ENCODE measurements at places on chromosomes 1 and 21. TPM values are rescaled to one million over a fixed set of nuclear protein-coding genes. Genes with fewer than 3 reads are reported as not detected.

GRCh38 chr1:236066828-236067386 is 2.0 kb upstream of the NID1 start:
- no peaks in the 10 kb centered on the region for H3K36me3 ChIP-seq
- H3K27me3 ChIP-seq, result no peaks in the 10 kb centered on the region
- H3K4me3 ChIP-seq, result no peak overlapping the region
- H3K27ac ChIP-seq, result no peak overlapping the region

GRCh38 chr21:16117851-16118590 is 388.2 kb downstream of the USP25 start:
- H3K4me1 ChIP-seq, result no peaks in the 10 kb centered on the region
- H3K27me3 ChIP-seq, result no peaks in the 10 kb centered on the region
- no peak overlapping the region for H3K4me3 ChIP-seq
- no peak overlapping the region for H3K27ac ChIP-seq
- DNase-seq, result no peak
- H3K36me3 ChIP-seq, result no peaks in the 10 kb centered on the region

DNA sequence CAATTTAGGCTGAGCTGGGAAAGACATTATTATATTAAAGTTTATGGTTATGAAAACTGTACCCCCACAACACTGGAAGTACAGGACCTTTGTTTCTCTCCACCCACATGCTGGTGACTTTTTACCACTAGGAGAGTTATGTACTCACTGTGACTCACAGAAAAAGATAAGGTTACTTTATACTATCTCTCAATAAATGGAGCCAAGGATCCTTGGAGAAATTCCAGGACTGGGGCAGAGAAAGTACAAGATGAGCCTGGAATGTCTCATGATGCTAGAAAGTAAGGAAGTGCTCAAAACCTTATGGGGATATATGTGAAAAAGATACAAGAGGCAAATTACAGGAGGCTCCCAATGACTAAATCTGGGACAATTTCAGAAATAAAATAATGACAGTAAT is 63.9 kb upstream of the C1orf105 start:
- H3K27ac ChIP-seq, result no peak overlapping the region
- no peaks in the 10 kb centered on the region for H3K27me3 ChIP-seq
- peaks cover 73% of the 10 kb centered on the region for H3K4me1 ChIP-seq
- DNase-seq, result no peak
- no peaks in the 10 kb centered on the region for H3K36me3 ChIP-seq
- H3K4me3 ChIP-seq, result no peak overlapping the region

GRCh38 chr1:187842406-187843165 is 1013.8 kb downstream of the PLA2G4A start:
- no peaks in the 10 kb centered on the region for H3K36me3 ChIP-seq
- no peak overlapping the region for H3K4me3 ChIP-seq

- H3K36me3 ChIP-seq, result 0 out of 2 replicates have a peak, but pooled peaks cover 6% of the 10 kb centered on the region
- H3K4me3 ChIP-seq, result no peak overlapping the region
- no peaks in the 10 kb centered on the region for H3K4me1 ChIP-seq
These were observed 49.2 kb upstream of the C1orf198 start for GRCh38 chr1:230917284-230918135.

- H3K36me3 ChIP-seq, result no peaks in the 10 kb centered on the region
- no peaks in the 10 kb centered on the region for H3K27me3 ChIP-seq
- H3K27ac ChIP-seq, result no peak overlapping the region
These were observed 161.8 kb downstream of the GABPA start for GRCh38 chr21:25896501-25897056.

GRCh38 chr1:23867542-23867894 is 572 bp downstream of the FUCA1 start:
- H3K27ac ChIP-seq, result no peak overlapping the region
- H3K36me3 ChIP-seq, result no peaks in the 10 kb centered on the region
- H3K27me3 ChIP-seq, result no peaks in the 10 kb centered on the region
- H3K4me3 ChIP-seq, result peak overlapping the region; percentile 64

GRCh38 chr1:38014171-38014570 is 1.6 kb downstream of the UTP11 start:
- no peaks in the 10 kb centered on the region for H3K27me3 ChIP-seq
- H3K27ac ChIP-seq, result no peak overlapping the region
- peak overlapping the region; percentile 69 for H3K4me3 ChIP-seq
- no peak for DNase-seq
- peaks cover 20% of the 10 kb centered on the region for H3K36me3 ChIP-seq

DNA sequence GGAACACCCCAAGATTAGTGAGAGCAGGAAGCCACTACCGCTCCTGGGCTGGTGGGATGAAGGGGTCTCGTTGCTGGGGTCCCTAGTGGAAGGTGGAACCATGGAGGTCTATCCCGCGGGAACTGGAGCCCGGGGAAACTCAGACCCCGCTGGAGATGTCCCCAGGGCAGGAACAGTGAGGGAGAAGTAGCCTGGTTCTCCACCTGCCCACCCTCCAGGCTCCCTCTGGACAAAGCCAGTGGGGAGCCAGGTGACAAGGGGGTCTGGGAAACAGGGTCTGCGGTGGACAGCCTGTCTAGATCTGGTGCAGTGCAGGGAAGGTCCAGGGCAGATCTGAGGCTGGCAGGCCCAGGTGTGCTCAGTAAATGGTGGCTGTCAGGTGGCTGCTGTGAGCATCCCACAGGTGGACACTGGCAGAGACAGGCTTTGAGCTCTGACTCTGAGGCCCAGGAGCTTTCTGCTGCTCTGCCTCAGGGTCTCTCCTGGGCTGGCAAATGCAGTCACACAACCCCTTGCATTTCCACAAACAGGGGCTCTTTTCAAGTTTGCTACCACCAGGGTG is 88.0 kb upstream of the TLR5 start:
- no peaks in the 10 kb centered on the region for H3K27me3 ChIP-seq
- DNase-seq, result no peak
- H3K4me3 ChIP-seq, result no peak overlapping the region
- no peaks in the 10 kb centered on the region for H3K36me3 ChIP-seq

Gene HFM1
- total RNA-seq, result not detected

- no peak for DNase-seq
- no peaks in the 10 kb centered on the region for H3K36me3 ChIP-seq
- no peak overlapping the region for H3K27ac ChIP-seq
- H3K4me1 ChIP-seq, result no peaks in the 10 kb centered on the region
These were observed 549.6 kb downstream of the KIF26B start for GRCh38 chr1:245704341-245704740.

GRCh38 chr1:22471078-22471477 is 19.4 kb downstream of the ZBTB40 start:
- H3K27ac ChIP-seq, result no peak overlapping the region
- no peak for DNase-seq
- H3K4me1 ChIP-seq, result no peaks in the 10 kb centered on the region
- no peaks in the 10 kb centered on the region for H3K27me3 ChIP-seq

GRCh38 chr1:32045772-32046171 is 27.0 kb upstream of the TMEM39B start:
- no peaks in the 10 kb centered on the region for H3K27me3 ChIP-seq
- no peak for DNase-seq
- no peak overlapping the region for H3K4me3 ChIP-seq
- no peaks in the 10 kb centered on the region for H3K4me1 ChIP-seq
- no peak overlapping the region for H3K27ac ChIP-seq
- peaks cover 56% of the 10 kb centered on the region for H3K36me3 ChIP-seq
